ENCODE measurements at places on chromosomes 16 and 17.

GRCh38 chr16:77262971-77263370, 63.8 kb downstream of the SYCE1L start:
- DNase-seq, result no peak

DNA sequence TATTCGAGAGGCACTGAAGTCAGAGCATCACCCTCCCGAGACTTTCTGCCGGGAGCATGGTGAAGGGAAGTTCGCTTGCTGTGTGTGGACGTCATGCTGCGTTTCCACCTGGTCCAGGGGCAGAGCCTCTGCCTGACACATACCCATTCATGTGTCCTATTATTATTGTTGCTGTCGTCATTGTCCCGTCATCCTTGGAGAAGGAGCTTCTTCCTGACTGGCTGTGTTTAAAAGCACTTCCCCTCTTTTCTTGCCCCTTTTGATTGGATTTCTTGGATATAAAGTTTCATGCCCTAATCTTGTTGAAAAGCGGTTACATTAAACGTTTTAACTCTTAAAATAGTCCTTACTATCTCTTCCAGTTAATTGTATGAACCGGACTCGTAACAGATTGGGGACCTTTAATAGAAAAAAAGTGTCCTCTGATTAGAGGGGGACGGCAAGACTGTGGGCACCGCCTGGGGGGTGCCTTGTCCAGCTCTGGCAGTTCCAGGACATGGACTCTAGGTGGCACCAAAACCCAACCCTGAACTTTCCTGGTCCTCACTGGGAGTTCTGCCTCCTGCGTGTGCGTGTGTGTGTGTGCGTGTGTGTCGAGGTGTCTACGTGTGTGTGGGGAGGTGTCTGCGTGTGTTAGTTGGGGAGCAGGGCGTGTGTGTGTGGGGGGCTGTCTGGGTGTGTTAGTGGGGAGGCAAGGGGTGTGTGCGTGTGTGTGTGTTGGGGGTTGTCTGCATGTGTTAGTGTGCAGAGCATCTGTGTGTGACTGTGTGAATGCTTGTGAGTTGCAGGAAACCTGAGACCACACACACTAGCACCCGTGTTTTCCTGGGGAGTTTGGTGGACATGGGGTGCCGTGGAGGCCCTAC, 133.3 kb upstream of the CIBAR2 start:
- peak; percentile 74 for DNase-seq

DNA sequence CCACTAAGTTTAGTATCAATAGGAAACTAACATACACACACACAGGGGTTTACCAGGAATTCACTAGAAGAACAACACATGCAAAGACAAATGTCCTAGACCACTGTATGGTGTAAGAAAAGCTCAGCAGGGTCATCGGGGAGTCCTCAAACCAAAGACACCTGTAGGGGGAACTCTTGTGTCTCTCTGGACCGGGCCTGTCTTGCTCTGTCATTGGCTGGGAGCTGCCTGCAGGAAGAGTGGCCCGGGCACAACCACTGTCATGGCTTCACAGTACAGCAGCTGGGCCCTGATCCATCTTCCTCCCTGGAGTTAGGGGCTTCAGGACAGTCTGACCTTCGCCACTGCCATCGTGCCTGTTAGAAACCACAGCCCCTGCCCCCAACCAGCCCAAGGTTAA, 263.6 kb upstream of the DYNLRB2 start:
- no peak for DNase-seq

DNA sequence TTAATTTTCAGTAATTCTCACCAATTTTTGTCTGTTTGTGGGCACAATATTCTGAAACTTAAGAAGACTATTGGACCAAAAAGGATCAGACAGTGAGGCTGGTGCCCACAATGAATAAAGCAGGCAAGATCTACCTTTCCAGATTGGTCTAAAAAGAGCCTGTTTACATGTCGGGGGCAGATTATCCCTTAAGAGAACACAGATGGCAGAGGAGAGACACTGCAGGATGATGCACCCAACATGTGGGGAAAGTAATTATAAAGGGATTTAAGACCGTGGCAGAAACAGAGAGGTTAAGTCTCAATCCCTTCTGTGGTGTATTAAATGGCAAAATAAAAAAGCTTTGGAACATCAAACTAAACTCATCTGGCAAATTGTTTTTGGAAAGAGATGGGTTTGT, 331.8 kb upstream of the CDH11 start:
- no peak for DNase-seq

- no peak for DNase-seq
Measured at GRCh38 chr16:15777533-15778203, 79.2 kb downstream of the MYH11 start.

DNA sequence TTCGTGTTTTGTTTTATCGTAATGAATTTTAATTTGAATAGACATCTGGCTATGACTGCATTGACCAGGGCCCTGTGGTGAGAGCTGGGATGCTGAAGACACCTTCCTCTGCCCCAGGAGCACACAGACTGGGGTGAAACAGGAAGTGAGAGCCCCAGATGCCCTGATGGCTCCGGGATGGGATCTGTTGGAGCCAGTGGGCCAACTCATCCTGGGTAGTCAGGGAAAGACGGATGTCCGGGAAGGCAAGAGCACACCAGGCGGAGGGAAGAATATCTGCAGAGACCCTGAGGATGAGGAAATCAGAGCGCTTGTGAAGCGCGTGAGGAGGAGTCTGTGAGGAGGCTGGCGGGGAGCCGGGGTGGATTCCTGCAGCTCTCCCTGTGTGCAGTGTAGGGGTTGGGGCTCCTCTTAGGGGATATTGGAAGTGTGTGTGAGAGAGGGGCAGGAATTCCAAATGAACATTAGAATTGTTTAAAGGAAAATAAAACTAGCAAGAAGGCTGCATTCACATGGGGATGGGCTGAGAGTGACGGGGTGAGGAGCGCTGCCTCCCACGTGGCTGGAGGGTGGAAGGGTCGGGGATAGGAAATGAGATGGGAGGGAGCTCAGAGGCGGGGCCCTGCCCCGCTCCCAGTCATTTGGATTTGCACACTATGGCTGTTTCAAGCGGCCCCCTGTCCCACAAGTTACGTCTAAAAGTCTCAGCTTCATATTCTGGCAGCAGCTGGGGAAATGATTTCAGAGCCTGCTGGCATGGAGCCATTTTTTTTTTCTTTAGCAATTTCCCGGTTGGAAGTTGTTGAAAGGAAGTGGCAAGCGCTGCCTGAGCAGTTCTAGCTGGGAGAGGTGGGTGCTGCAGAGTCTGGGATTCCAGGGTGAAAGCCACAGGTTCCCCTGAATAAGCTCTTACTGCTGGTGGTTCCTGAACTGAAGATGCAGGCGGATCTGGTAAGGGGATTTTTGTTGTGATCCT, 71.2 kb upstream of the LGALS9 start:
- peak; percentile 37 for DNase-seq

Measured in suppressor macrophage treated with lipopolysaccharide for 1 hour (primary cell).